Umbilical cord (tissue), 2 donors: ENCODE measurements at places on chromosomes 16 and 17.

DNA sequence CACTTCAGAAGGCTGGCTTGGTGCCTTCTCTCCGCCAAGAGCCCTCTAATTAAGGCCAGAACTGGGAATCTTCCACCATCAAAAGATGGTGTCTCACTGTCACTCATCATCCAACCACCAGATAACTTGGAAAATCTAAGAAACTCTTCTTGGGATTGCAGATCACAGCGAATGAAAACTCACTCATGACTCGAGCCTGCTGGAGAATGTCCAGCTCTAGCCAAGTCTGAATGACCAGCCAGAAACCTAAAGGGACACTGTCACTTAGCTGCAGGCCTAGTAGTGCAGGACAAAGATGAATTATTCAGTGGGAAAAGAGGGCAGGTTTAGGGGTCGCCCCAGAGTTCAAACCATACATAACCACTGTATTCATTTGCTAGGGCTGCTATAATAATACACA is 107.8 kb downstream of the XYLT1 start:
- no peak for DNase-seq

GRCh38 chr17:70344386-70345060 is 175.2 kb downstream of the KCNJ2 start:
- DNase-seq = peak; percentile 66

GRCh38 chr16:53730693-53731092 is 26.7 kb downstream of the FTO start:
- no peak for DNase-seq

- no peak for DNase-seq
Observed at GRCh38 chr17:81478119-81478518, 34.5 kb downstream of the ACTG1 start.

DNA sequence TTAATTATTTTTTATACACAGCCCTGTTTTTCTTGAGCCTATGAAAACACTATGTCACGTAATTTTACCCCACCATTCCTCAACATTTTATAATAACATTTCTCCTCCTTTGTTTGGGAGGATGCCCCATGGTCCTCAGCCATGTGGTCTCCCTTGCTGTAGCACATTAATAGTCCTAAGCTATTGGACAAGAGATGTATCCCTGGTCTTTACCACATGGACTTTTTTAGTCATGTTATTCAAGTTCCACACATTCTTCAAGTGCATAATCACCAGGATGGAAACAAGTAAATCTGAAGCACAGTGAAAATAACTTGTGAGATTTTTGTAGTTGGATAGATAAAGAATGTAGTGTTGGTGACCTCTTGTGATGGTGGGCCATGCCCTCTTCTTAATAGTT is 2.0 kb upstream of the KRTAP2-3 start:
- peak; percentile 72 for DNase-seq

GRCh38 chr16:87324411-87325275 is 7.5 kb upstream of the C16orf95 start:
- DNase-seq = peak; percentile 14

DNA sequence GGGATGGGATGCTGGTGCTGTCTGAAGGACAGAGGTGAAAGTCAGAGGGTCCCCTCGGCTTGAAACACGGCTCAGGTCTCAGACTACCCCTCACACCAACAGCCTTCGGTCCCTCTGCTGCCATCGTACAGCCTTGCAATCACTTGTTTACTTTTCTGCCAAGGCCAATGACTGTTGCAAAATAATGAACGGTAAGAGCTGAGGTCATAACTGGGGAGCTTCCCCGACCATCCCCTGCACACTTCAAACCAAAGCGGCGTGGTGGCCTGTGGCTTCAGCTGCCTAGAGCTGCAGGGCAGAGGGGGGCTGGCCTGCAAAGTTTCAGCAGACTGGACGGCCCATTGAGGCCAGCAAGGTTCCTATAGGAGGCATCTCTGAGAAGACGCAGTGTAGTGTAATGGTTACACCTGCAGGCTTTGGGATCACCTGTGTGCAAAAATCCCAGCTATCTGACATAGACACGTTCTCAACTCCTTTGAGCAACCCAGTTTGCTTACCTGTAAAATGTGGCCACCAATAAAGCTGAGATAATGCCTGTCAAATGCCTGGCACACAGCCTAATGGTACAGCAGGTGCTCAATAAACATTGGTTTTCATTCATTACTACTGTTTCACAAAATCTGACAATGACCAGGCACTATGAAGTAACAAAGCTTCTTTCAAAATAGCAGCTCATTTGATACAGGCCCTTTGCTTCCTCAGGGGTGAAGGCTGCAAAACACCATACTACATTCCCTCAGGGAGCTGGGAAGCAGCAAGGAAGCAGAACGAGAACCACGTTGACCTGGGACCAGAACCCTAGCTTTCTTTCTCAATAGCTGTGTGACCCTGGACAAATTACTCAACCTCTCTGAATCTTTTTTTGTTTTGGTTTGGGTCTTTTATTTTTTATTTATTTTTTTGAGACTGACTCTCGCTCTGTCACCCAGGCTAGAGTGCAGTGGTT is 5.0 kb downstream of the PAM16 start:
- DNase-seq = no peak

DNA sequence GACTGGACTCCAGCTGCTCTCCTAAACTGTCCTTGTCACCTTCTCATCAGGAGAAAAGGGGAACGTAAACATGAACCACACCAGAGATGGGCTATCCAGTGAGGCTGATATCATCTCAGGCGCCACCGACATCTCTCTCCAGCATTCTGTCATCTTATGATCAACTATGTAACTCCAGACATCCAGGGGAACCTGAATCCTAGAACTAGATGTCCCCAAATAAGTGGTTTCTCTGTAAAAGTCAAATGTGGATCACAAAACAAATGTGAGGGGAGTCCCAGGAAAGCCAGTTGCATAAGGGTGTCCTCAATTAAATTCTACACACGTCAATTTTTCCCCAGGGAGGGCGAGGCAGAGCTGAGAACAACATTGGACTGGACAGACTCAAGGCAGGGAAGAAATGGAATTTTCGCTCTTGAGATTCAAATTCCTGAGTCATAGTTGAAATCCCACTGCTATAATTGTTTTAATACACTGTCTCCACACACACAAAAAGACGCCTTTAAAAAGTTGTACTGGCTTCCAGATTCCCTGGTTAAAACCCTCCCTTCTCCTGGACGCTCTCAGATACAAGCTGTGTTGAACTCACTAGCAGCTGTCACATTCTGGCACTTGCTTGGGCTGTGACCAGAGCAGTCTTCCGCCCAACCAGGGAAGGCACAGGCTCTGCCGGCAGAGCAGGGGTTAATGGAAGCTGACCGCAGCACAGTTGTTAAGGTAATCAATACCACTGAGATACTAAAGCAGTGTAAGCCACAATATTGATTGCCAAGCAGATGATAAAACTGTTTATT is 62.6 kb downstream of the ZFHX3 start:
- DNase-seq = peak; percentile 78

GRCh38 chr17:68821860-68822696 is 133.1 kb downstream of the ABCA8 start:
- peak; percentile 91 for DNase-seq

DNA sequence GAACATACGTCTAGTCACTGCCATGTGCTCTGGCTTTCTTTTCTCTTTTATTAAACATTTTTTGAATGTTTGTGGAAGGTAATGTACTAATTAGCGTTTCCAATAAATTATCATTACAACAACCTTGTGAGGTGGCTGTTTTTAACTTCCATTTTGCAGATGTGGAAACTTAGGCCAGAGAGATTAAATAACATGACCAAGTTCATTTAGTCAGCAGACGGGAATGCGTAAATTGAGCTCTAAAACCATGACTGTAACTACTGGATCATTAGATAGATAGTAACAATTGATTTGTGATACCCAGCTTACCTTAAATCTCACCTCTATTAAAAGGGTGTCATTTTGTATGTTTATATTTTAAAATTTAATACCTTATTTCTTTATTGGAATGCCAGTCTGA is 49.4 kb downstream of the RABEP1 start:
- DNase-seq = no peak

GRCh38 chr17:70446446-70446845 is 277.1 kb downstream of the KCNJ2 start:
- DNase-seq = no peak

DNA sequence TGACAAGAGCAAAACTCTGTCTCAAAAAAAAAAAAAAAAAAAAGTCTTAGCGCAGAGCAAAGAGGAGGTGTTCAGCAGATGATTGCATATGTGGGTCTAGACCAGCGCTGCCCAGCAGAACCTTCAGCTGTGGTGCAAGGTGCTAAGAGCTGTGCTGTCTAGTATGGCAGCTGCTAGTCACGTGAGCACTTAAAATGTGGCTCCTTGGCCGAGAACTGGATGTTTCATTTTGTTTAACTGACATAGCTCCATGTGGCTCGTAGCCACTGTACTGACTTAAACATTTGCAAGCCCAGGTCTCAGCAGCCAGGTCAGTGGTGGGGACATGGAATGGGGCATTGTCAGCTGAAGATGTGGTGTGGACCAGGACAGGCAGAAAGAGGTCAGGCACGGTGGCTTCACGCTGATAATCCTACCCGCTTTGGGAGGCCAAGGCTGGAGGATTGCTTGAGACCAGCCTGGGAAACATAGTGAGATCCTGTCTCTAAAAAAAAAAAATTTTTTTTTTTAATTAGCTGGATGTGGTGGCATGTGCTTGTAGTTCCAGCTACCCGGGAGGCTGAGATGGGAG is 9.2 kb downstream of the C1QTNF1 start:
- DNase-seq = no peak

DNA sequence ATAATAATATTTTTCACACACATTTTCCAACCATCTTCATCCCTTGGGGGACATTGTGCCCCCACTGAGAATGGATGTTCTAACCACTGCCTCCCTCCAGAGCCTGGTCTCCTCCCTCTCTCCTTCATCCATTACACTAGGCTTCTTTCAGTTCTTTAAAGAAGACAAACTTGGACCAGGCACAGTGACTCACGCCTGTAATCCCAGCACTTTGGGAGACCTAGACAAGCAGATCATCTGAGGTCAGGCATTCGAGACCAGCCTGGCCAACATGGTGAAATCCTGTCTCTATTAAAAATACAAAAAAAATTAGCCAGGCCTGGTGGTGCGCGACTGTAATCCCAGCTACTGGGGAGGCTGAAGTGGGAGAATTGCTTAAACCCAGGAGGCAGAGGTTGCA is 6.5 kb downstream of the ALOX15 start:
- peak; percentile 64 for DNase-seq

GRCh38 chr16:57862698-57863433 is 60.6 kb upstream of the KIFC3 start:
- DNase-seq = no peak

DNA sequence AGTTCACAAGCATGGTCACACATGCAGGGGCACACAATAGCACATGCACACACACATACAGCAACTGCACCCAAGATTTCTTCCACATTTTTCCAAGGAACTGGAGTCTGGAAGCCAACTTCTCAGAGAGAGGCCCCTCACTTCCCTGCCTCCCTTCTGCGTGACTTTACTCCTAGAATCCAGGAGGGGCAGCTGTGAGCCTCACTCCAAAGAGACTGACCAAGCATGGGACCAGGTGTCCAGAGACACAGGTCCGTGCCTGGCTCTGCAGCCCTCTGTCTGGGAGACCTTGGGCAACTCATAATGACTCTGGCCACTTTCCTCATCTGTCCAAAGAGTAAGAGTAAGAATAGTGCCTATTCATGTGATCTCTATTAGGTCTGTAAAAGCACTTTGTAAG is 104.7 kb upstream of the TMEM132E start:
- DNase-seq = no peak

DNA sequence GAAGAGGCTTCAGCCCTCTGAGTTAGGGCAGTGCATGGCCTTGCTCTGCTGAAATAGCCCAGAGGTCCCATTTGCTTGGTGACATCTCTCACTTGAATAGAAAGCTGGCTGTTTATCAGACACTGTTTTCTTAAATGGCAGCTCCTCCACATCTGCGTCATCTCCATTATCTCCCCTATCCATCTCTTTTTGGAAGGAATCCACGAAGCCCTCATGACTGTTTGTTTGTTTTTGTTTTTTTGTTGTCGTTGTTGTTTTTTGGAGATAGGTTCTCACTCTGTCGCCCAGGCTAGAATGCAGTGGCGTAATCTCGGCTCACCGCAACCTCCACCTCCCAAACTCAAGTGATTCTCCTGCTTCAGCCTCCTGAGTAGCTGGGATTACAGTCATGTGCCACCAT is 16.6 kb downstream of the NAA60 start:
- no peak for DNase-seq

- DNase-seq = no peak
Observed at GRCh38 chr16:399340-400019, 2.2 kb upstream of the DECR2 start.

DNA sequence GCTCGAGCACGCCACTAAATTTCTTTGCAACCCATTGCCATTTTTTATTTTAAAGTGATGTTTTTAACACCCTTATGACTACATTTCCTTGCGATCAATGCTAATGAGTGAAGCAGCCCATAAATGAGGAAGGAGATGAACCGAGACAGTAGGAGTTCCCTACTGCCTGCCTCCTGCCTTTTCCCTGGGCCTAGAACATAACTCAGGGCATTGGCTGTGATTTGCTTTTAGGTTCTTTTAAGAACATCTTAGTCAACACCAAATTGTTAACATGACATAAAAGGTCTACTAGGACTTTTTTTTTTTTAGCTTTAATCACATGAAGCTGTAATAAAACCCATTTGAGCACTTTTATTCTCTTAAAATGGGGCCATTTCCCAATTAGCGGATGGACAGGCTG is 81.3 kb downstream of the MAP2K6 start:
- no peak for DNase-seq

- no peak for DNase-seq
Observed at GRCh38 chr16:22635357-22635761, 124.7 kb downstream of the NPIPB5 start.

GRCh38 chr17:31321966-31322365 is 544 bp upstream of the EVI2A start:
- no peak for DNase-seq

DNA sequence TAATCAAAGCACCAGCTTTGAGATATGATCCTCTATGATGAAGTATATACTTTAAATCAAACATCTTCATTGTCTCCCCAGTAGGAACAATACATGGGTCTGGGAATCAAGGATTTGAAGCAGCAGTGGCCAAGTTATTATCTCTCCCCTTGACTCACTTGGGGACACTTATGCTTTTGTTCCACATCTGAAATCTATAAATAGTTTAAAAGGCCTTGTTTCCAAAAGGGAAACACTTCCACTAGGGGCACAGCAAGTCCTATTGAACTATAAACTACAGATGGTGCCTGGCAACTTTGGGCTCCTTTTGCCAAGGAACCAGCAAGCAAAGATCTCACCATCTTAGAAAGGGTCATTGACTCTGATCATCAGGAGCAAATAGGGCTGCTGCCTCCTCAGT is 16.0 kb upstream of the CEP112 start:
- DNase-seq = no peak

DNA sequence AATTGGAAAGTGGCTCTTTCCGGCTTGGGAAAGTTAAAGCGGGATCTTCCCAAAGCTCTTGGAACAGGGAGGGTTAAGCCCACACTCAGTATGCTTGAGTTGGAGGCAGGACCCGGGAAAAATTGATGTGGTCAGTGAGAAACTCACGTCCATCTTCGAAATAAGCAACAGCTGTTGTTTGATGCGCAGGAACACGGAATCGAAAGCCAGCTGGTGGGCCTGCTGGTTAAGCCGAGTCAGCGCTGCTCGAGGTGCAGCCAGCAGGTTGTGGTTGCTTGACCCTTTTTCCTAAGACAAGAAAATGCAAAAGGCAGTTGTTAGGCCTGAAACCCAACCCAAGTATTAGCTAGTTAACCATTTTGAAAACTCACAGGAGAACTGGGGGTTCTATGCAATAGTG is 49.4 kb downstream of the COG7 start:
- no peak for DNase-seq

GRCh38 chr16:30927789-30928378 is 4.5 kb downstream of the FBXL19 start:
- peak; percentile 76 for DNase-seq
